DMS79 treated with DMSO at 0.1 percent for 48 hours (cell line): ENCODE measurements at places on chromosomes 7 and 10.

- DNase-seq = no peak
These were observed 63.1 kb downstream of the IKZF1 start for GRCh38 chr7:50367570-50367969.

GRCh38 chr10:132730573-132730953 lies 55.4 kb downstream of the NKX6-2 start:
- DNase-seq = no peak

DNA sequence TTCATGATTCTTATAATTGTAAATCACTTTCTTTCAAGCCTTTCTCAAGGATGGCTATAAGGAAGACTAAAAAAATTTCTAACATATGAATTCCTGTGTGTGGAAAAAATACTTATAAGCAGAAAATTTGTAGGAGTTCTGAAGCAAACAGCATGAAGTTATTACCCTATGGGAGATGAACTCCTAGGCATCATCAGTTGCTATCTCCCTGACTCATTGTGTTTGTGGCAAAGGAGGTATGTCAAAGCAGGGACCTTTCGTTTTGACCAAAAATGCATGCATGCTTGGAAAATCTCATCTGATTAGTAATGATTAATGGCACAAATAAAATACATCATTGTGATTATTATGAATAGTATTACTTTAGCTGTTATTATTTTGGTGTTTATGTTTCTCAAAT lies 59.4 kb downstream of the CALCR start:
- no peak for DNase-seq

DNA sequence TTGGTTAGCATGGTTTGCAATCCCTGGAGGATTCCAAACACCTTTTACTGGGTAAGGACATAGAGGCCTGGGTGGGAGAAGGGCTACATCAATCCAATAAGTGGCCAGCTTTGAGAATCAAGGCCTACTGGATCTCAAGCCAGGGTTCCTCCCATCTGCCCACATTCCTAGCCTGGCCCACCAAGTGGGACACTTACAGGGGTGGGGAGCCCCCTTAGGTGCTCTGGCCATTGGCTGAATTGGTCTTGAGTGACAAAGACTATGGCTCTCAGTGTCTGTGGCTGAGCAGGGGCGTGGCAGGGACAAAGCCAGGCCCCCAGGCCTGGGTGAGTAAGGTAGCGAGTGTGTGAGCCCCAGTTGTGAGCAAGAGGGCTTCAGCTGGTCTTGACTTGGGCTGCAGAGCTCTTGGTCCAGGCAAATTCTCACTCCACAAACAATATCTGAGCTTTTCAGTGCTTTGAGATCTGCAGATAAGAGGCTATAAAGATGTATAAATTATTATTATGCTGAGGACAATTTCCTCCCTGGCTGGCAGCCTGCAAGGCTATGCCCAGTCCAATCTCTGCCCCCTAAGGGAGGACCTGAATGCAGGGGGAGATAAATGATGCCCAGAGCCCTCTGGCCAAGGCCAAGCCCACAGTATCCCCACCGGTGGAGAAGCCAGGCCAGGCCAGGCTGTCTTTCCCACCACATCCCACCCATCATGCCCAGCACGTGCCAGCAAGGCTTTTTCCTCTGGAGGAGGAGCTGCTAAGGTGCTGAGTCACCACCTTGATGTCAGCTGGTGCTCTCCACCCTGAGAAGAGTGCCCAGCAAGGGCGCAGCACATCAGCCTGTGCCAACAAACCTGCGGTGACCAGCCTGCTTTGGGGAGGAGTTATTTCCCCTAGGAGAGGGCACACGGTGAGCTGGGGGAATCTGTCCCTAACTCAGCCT lies 80.7 kb upstream of the DUSP5 start:
- no peak for DNase-seq

DNA sequence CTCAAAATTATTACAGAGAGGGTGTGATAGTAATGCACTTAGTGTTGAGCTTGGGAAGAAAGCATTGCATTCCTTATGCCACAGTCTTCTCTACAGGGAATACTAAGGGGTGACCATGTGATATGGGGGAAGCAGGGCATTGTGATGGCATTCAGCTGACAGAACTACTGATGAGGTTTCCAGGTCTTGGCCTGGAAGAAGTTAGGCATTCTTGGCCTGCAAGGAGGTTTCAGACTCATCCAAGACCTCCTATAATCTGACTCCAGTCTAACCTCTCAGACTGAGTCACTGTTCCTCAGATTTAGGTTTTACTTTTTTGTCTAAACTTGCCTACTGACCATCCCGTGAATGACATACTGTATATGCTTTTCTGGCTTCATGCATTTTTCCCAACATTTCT lies 7.9 kb downstream of the STMP1 start:
- no peak for DNase-seq

- no peak for DNase-seq
These were observed 27.1 kb downstream of the ZNF775 start for GRCh38 chr7:150406312-150406566.

- DNase-seq = no peak
These were observed 20.5 kb upstream of the GSDME start for GRCh38 chr7:24777806-24778205.

DNA sequence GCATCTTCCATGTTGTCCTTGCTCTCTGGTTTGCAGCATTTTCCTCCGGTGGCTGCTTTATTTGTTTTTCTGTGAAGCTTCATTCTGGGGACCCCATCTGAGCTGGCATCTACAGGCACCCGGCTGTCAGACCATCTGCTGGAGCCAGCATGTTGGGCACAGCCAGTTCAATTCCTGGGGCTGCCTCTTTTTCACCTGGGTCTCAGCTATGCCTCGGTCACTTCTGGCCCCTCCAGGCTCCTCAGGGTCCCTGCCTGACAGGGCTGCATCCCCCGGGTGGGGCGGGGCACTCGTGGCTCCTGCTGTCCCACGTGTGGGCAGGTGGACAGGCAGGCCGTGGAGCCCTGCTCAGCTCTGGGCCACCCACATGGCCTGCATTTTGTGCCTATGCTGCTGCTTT lies 8.1 kb downstream of the SCART1 start:
- no peak for DNase-seq

DNA sequence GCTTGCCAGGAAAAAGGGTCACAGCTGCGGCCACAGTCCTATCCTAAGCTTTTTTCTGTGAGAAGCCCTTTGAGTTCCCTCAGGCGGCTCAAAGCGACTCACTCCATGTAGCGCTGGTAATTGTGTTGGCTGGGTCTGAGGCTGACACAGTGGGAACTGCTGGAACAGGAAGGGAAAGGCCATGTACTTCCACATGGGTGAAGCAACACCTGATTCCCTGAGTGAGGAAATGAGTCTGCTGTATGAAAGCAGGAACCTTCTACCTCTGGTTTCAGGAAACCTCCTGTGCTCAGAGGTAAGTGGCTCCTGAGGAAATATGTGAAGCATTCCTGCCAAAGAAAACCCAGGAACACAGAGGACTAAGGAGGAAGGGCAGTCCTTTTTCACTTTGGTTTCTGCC lies 734.6 kb upstream of the SORCS1 start:
- no peak for DNase-seq

- no peak for DNase-seq
These were observed 395.1 kb downstream of the GRID1 start for GRCh38 chr10:85971494-85971893.

DNA sequence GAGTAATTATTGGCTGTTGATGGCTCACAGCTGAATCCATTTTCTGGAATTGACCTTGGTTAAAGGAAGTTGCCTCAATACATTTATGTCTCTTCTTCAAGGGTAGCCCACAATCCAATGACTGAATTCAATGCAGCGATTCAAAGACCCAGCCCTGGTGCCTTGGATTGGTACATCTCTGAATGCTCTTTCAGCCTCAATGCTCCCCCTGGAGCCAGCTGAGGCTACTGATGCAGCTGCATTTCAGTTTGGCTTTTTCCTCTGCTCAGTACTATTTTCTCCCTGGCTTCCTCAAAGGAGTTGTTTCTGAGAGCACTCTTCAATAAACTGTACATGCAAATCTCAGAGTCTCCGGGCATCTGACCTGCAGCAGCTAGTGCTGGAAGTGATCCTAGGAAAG lies 633 bp upstream of the EBLN1 start:
- DNase-seq = no peak

DNA sequence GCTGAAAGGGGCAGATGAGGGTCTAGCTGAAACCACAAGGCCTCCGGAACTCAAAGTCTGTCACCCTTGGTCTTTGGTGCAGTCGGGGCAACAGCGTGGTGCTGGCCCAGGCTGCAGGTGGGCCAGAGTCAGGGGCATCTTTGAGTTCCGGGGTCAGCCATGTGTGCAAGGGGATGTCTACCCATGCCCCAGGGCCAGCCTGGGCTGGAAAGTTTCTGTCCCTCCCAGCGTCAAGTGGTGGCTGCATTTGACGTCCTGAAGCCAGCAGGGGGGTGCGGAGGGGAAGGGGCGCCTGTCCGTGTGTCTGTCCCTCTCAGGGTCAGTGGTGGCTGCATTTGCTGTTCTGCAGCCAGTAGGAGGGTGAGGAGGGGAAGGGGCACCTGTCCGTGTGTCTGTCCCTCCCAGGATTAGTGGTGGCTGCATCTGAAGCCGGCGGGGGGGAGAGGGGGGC lies 638 bp downstream of the BRAT1 start:
- DNase-seq = no peak

- DNase-seq = no peak
These were observed 2.9 kb downstream of the IPMK start for GRCh38 chr10:58264780-58265179.

- no peak for DNase-seq
These were observed 165.4 kb upstream of the RNF32 start for GRCh38 chr7:156475179-156475578.
